ENCODE measurements at places on chromosomes 5 and 9.

DNA sequence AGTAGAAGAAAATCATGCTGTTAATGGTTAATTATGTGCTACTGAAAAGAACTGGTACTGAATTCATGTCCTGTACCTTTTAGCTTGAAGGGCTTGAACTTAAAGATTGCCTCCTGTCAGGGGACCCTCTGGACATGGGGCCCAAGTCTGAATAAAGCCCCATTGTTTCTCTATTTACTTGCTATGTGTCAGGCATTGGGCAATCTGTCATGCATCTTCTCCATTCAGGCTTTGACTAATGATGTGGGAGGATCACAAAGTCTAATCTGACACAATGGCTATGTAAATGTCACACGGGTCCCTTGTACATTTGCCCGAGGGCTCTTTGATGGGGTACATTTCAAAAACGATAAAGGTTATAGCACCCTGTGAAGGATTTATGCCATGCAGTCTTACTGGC, 64.0 kb upstream of the TUSC1 start:
- no peak for ATAC-seq

DNA sequence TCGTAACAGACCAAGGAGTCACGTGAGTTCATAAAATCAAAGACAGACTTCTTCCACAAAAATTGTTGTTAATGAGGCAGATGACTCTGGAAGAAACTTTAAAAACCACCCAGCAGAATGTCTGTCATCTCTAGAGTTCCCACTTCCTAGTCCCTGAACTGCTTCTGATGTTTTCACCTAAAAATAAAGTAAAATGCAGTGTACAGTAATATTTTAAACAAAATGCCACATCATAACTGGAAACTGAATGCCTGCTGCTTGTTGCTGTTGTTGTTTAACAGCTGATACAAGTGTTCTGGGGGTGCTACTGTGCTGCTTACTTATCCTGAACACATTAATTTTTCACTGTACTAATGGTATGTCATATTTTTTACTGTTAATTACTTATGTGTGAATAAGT, 577.2 kb downstream of the MTRR start:
- no peak for ATAC-seq

- no peak for ATAC-seq
Measured at GRCh38 chr5:24167806-24168205, 477.0 kb downstream of the CDH10 start.

DNA sequence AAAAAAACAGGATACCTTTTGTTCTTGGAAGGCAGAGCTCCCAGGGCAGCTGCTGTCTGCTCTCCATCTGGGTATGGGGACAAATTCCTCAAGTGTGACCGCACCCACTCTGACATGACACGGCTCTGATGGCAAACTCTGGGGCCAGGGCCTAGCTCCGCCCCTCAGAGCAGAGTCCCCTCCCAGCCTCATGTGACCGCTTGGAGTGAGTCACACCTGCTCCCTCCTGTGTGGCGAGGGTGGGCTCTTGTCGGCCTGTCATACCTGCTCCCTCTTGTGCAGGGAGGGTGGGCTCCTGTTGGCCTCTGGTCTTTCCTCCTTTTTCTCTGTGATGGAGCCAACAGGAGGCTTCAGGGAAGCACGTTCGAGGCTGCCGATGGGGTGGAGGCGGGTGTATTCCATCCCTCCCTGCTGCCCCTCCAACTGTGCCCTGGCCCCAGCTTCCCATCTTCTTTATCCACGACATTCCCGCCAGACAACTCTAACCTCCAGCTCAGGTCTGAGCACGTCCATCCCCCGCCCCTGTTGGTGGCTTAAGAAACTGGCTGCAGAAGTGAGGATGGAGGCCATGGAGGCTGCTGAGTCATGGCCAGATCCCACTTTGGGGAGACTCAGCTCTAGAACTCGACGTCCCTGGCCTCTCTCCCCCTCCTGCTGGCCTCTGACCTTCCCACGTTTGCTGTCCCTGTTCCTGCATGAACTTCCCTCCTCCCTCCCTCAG, 65.3 kb downstream of the OLFM1 start:
- peak; percentile 61 for ATAC-seq

DNA sequence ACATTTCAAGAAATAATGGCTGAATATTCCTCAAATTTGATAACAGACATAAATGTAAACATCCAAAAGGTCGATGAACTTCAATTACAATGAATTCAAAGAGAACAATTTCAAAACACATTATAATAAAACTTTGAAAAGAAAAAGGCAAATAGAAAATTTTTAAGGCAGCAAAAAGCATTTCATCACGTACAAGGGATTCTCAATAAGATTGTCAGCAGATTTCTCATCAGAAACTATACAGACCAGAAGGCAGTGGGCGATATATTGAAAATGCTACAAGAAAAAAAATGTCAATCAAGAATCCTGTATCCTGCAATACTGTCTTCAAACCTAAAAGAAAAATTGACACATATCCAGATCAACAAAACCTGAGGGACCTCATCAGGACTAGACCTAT, 62.0 kb downstream of the EDIL3 start:
- ATAC-seq = no peak

DNA sequence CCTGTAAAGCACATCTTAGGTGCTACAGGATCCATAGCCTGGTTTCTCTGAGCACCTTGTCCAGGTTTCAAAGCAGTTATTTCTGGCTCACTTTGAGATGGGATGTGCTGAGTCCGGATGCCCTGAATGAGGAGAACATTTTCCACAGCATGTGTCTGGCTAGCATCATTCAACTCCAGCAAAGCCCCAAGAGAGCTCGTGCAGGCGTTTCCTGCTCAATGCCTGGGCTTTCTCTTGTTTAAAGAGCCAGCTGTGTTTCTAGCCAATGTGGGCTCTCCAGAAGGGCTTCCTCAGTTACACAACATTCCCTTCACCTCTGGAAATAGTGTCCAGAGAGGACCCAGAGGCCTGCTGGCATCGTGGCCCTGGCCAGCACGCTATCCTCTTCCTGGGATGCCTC, 411.7 kb downstream of the DMAC1 start:
- ATAC-seq = no peak

DNA sequence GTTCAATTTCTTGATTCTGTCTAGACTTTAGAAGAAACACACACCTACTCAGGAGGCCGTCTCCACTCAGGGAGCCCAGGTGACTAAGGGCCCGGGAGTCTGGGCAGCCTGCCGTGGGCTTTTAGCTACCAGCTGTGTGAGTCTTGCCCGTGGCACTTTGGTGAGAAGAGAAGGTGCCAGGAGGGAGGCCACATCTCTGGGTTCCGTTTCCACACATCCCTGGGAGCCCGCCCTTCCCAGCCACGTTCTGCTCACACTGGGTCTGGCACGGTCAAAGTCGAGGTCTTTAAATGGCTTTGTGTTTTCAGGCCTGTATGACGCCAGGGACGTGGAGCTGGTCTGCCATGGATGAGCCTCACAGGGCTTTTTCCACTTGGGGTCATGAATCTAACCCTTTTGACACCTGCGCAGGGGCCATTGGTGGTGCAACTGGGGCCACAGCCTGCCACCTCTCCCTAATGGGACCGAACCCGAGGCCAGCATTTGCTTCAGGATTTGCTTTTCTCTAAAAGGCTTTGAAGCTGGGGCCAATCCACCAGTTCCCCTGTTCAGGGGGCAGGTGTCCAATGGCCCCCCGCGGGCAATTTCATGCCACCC, 17.2 kb upstream of the FCN2 start:
- ATAC-seq = no peak

- ATAC-seq = no peak
Measured at GRCh38 chr5:72760259-72760658, 56.2 kb upstream of the TNPO1 start.

- no peak for ATAC-seq
Measured at GRCh38 chr5:81305785-81306184, 4.4 kb downstream of the ZCCHC9 start.
